Non-pigmented ciliary epithelial cell (primary cell): ENCODE measurements at places on chromosomes 5 and 9.

DNA sequence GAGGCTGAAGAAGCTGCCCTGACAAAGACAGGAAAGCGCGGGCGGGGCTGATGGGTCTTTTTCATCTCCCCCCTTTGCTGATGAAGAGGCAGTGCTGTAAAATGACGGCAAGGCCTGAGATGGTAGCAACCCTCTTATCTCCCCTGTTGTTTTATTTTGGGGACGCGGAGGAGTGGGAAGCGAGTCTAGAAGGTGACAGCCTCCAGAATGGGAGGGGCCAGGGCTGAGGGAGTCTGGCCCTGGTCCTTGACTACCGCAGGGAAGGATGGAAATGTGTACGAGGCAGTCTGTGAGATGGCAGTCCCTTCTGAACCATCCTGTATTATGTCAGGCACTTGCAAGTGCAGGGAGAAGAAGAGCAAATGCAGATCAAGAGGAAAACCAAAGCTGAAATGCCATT is 46.1 kb upstream of the TCERG1 start:
- no peak for DNase-seq

- DNase-seq: no peak
These were observed 408.7 kb downstream of the TLE4 start for GRCh38 chr9:79980432-79980831.

- no peak for DNase-seq
These were observed at the start of gene TPM2 for GRCh38 chr9:35689542-35690293. TPM2 (minus strand) TSS chr9:35689925; CDS start chr9:35689817, 108 bp downstream.

- DNase-seq: peak; percentile 4
These were observed 331.9 kb upstream of the CCNG1 start for GRCh38 chr5:163105456-163105855.

DNA sequence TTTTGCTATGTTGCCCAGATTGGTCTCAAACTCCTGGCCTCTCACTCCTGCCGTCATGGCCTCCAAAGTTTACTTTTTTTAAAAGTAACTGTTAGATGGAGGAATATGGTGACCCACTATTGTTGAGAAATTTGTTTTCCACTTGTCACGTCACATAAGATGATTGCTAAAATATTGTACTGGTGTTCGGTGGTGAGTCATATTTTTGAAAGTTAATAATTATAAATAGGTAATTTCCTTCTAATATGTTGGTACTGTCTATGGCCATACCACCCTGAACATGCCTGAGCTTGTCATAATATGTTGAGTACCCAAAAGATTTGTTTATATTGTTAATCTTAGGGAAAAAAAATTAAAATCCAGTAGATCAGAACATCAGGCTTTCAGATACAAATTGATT is 22.6 kb downstream of the RMI1 start:
- no peak for DNase-seq

DNA sequence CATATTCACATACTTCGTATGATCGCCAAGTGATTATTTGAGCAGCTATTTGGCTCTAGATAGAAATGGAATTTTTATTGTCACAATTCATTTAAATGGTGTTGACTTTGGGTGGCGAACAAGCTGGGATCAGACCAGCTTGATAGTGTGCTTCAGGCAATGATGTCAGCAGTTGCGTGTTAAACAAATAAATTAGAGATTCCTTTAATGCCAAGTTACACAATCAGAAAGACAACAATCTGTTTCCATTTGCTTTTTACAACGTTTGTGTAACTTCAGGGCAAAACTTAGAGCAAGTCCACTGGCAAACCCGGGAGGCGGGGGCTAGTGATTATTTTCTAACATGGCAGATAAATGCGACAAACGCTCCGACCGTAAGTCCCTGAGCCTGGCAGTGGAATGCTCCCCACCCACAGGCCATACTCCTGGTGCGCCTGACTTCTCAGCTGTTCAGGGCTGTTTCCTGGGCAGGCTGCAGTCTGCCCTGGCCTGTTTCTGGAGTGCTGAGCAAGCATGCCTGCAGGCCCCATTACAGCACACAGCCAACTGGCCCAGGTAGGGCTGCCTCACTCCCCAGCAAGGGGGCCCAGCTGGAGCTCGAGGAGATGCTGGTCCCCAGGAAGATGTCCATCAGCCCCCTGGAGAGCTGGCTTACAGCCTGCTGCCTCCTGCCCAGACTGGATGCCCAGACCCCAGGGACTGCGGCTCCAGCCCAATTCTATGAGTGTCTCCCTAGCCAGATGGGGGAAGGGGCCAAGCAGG is 88.7 kb downstream of the BASP1 start:
- DNase-seq: peak; percentile 60

DNA sequence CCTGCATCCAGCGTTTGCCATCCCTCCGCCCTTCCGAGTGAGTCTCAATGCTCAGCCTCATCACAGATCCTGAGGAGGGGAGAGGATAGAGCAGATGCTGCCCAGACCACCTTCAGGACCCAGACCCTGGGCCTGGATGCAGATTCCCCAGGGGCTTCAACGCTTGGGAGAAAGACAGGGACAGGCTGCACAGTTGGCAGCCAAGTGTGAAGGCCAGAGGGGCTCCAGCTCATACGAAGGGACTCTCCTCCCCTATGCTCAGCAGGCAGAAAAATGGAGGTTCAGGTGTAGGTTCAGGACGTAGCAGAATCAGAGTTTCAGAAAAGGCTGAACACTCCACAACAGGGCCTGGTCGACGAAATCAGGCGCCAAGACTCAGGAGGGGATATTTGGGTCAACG is 378.5 kb upstream of the IRX1 start:
- DNase-seq: no peak

- DNase-seq: no peak
These were observed 18.3 kb upstream of the ARL14EPL start for GRCh38 chr5:116013936-116014335.

DNA sequence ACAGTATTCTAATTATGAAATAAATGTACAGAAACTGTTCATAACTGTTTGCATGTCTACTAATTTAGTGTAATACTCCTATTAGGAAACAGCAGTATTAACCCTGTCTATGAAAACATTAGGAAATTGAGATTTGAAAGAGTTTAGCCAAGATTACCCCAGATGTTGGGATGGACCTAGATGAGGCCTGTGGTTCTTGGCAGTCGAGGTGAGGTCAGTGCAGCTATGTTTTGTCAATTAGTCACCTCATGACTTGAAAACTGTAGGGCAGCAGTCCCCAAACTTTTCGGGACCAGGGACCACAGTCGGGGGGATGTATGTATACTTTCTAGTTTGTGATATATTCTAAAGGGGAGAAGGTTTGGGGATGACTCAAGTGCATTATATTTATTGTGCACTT is 4.7 kb downstream of the LNPEP start:
- no peak for DNase-seq

GRCh38 chr9:90778746-90779145 is 22.9 kb upstream of the SYK start:
- no peak for DNase-seq

GRCh38 chr9:128607642-128608350 is 48.9 kb downstream of the DYNC2I2 start:
- DNase-seq: no peak

DNA sequence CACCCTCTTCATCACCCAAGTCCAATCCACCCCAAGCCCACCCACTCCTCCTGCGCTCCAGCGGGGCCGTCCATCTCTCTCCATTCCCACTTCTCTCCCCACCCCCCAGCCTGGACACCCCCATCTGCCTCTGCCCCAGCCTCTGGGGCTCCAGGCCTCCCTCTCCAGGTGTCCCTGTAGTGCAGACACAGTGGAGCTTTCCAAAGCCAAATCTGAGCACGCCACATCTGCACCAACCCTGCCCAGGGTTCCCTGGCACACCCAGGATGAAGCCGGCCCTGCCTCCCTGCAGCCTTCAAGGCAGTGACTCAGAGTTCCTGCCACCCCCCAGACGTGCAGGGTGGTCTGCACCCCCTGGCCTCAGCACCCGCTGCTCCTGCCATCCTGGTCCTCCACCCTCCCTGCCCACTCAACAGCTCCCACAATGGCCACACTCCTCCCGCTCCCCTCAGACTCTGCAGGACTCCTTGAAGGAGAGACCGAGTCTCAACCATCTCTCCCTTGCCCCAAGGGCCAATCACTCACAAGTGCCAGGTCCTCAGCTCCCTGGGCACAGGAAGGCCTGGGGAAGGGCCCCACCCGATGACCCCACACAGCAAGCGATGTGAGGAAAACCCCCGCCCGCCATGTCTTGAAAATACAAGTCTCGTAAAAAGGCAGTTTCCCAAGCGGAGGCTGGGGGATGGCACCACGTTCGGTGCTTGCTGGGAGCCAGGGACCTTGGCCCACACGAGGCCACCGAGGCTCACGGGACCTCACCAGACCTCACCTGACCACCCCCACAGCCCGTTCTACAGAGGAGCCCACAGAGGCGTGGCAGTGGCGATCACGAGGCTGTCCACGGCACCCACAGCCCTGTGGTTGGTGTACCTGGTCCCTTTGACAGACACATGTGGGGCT is 22.2 kb downstream of the VAV2 start:
- no peak for DNase-seq

DNA sequence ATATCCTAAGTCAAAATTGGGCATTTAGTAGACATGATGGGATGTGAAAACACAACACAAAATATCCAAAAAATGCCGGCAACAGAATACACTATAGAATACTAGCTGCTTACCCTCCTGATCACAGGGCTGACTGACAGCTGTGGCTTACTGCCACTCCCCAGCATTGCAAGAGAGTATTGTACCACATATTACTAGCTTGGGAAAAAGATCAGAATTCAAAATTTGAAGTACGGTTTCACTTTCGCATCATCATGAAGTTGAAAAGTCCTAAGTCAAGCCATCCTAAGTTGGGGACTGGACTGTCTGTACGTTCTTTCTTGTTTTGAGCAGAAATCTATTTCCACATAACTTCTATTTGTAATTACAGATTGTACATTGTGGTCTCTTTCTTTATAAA is 851.4 kb downstream of the MAT2B start:
- DNase-seq: no peak

GRCh38 chr5:178535299-178536175 is 54.7 kb downstream of the COL23A1 start:
- no peak for DNase-seq

- no peak for DNase-seq
These were observed 49.9 kb downstream of the SHB start for GRCh38 chr9:38018958-38019602.

DNA sequence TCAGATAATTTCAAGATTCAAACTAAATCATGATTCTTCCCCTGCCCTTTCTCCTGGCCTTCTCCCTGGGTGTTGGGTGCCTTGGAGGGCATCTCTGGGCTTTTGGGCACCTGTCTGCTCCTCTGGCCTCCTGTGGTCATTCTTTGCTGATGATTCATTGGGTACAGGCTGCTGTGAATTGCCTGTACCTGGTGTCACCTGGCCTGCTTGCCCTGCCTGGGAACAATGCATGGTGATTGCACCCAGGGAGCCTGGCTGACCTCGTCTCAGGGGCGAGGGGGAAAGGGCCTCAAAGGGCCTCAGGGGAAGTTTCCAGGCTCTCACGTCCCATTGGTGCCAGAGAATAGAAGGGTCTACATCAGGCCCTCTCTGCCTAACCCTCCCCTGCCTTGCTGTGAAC is 20.1 kb upstream of the CKMT2 start:
- DNase-seq: no peak

DNA sequence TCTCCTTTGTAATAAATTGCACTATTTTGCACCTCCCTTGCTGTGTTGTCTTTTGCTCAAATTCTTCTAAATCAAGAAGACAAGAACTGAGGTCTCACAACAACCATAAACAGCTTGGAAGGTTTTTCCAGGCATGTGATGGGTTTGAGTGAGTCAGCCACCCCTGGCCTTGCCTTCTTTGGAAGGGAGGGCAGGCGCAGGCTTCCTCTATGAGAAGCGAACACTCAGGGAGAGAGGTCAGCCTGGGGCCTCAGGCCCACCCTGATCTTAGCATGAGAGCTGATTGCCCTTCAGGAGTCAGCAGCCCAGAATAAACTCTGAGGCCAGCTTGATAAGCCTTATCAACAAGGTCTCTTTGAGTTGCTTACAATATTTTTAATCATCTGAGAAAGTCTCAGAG is 31.6 kb downstream of the S1PR3 start:
- DNase-seq: peak; percentile 54

DNA sequence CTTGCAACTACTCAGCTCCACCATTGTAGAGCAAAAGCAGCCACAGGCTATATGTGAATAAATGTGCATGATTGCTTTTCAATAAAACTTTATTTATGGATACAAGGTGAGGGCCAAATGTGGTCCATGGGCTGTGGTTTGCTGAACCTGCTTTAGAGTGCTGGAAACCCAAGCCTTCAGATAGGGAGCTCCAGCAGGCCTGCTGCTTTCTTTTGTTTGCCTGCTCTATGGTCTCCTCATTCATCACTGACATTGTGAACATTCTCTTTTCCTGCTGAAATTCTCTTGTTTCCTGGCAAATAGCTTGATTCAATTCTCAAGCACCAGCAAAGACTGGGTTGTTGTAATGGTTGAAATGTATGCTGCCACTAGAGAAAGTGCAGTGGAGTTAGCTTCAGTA is 26.0 kb downstream of the EGFLAM start:
- DNase-seq: no peak

- no peak for DNase-seq
These were observed 1.9 kb upstream of the KCNIP1 start for GRCh38 chr5:170501931-170502330.

- no peak for DNase-seq
These were observed 40.9 kb downstream of the VAV2 start for GRCh38 chr9:133951265-133951664.

GRCh38 chr9:130053504-130054324 is at the start of gene GPR107:
GPR107 (plus strand) TSS chr9:130053906; CDS start chr9:130053933, 27 bp downstream.
- DNase-seq: no peak

DNA sequence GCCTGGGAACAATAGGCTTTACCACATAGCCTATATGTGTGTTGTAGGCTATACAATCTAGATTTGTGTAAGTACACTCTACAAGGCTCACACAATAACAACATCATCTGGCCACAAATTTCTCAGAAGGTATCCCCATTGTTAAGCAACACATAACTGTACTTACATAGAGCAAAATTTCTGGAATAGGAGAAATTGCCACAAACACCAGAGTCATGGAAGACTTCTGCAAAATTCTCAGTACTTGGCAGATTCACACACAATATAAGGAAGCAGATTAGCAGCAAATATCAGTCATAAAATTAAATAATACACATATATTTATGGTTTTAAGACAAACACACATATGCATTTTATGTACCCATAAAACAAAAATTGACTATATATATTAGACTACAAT is 16.4 kb downstream of the GNAQ start:
- no peak for DNase-seq
